ENCODE measurements at places on chromosomes 2 and 18.

GRCh38 chr2:7665880-7666279 lies 748.7 kb downstream of the RNF144A start:
- no peak for DNase-seq

DNA sequence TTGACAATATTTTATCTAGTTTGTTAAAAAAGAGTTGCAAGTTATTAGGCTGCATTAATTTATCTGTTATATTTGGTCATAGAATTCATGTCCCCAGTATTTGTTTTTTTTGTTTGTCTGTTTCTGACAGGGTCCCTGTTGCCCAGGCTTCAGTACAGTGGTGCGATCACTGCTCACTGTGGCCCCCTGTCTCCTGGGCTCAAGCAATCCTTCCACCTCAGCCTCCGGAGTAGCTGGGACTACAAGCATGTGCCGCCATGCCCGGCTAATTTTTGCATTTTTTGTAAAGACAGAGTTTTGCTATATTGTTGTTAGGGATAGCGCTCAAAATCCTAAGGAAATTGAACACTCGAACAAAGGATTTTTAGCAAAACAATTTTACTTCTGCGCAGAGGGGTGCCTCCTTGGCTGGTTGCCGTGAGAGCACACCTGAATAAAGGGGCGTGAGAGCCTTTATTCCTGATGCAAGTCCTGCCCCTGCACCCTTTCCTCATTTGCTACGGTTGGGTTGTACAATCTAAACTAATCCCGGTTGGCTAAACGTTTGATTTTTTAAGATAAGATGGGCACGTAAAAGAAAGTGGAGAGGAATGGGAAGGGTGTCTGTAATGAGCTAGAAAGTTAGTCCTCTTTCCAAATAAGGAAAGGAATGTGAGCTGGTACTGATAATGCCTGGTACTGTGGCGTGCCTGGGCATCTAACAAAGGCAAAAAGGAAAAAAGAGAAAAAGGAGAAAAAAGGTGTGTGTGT lies 65.5 kb downstream of the COMMD1 start:
- DNase-seq = no peak

DNA sequence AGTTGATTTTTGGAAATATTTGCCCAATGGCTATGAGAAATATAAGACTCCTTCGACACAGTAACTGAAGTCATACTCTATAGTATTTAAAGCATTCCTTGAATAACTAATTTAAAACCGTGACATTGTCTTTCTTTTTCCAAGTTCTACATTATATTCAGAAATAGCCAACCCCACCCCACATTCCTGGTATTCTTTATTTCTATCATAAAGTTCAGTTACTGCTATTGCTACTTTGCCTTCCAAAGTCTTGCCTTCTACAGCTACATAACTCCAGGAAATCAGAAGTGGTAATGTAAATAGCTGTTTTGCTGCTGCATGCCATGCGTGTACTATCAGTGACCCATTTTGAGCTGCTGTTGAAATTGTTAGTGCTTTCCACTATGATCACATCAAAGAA lies 45.1 kb upstream of the SETBP1 start:
- no peak for DNase-seq

GRCh38 chr2:104344306-104344705 lies 509.6 kb upstream of the POU3F3 start:
- no peak for DNase-seq

DNA sequence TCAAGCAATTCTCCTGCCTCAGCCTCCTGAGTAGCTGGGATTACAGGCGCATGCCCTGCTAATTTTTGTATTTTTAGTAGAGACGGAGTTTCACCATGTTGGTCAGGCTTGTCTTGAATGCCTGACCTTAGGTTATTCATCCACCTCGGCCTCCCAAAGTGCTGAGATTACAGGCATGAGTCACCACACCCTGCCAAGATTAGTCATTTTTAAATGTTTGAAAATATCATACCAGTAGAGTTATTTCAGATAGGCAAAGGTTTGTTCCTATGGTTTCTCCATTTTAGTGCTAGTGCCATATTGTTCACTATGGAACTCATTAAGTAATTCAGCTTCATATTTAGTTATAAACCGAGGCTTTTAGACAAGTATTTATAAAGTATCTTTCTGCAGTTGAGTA lies 52.3 kb downstream of the HIBCH start:
- peak; percentile 7 for DNase-seq

DNA sequence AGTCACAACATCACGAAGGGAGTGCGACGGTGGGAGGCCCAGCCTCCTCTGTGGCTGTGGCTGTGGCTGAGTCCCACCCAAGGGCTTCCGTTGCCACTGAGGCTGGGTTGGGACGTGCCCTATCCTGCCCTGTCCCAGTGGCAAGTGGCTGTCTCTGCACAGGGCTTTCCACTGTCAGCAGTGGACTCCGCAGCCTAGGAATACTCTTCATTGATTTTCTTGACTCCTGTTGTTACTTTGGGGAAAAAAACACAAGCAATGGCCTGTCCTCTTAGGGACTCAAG lies 122.7 kb downstream of the RAB3GAP1 start:
- DNase-seq = no peak

DNA sequence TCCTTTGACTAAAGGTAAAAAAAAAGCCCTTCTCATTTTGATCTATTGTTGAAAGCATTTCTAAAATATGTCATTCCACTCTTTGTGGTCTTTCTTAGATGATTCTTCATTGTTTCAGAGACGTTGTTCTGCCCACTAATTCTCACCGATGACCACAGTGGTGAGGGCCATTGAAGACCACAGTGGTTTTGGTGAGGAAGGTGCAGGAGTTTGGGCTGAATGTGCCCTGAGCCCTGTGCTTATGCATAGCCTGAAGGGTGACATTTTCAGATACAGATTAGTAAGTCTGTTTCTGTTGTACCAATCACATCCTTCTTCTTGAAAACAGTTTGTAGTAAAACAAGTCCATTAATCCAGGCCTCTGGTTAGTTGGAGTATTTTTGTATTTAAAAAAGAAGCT lies 251.3 kb upstream of the ATP5MC3 start:
- no peak for DNase-seq

DNA sequence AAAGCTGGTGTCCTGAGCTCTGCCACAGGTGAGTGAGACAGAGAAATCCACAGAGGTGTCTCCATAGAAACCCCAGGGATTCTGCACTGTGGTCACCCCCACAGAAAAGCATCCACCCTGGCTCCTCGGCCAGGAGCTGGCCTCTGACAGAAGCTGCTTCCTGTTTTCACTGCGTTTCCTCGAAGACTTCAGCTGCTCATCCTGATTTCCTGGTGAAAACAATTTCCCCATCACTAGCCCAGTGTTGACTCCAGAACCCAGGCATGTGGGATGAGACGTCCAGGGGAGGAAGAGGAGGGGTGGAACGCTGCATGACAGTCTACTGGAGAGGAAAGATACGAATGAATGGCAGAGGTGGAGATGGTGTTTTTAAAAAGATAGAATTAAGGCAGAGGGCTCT lies 60.3 kb upstream of the GPR45 start:
- DNase-seq = no peak

DNA sequence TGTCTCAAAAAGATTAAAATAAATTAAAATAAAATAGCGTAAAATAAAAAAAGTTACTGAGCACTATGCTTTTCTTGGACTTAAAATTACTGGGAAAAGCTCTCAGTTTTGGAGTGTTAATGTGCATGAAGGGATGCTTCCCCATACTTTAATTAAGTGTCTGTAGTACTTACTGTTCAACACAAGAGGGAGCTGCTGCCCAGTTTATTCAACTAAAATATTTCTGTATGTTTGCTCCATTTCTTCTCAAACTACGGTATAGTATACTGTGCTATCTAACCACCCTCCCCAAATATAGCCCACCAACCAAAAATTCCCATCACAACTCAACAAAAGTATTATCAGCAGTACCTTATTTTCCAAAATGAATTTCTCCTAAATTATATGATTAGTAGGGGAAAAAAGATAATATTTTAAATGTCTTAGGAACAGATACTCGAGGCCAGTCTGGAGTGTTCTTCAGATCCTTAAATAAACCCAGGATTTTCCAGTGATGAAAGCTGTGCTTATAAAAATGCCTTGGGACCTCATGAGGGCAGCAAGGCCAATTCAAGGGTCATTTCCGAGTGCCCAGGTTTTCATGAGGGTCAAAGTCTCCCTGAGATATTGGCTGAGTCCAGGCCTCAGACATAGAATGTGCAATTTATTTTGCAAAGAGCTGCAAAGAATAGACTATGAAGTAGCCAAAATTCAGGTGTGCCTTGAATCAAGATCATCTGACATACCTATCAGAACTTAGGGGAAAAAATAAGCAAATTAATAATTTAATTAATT lies 64.1 kb downstream of the CHRNA1 start:
- DNase-seq = no peak

DNA sequence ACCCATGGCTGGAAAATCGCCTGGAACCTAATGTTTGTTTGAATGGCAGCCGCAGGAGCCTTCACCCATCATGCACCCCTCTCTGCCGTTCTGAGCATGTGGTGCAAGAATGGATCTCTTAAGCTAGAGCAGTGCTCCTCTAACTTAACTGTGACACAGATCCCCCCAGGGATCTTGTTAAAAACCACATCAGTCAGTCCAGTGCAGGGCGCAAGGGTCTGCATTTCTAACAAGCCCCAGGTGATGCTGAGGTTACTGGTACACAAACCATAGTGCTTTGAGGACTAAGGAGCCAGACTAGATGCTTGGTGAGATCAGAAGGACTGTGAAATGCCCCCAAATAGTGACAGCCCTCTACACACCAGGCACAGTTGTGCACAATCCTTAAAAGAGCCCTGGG lies 87.1 kb upstream of the KCTD1 start:
- DNase-seq = no peak

GRCh38 chr2:12663306-12664037 lies 53.3 kb upstream of the TRIB2 start:
- no peak for DNase-seq

DNA sequence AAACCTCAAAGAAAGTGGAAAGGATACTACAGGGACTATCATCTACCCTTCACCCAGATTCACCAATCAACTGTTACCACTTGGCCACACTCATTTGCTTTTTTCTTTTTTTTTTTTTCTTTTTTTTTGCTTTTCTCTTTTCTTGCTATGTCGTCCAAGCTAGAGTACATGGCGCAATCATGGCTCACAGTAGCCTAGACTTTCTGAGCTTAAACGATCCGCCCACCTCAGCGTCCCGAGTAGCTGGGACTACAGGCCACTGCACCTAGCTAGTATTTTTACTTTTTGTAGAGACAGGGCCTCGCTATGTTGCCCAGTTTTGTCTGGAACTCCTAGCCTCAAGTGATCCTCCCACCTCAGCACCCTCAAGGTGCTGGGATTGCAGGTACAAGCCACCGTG lies 24.0 kb downstream of the BIN1 start:
- DNase-seq = no peak

DNA sequence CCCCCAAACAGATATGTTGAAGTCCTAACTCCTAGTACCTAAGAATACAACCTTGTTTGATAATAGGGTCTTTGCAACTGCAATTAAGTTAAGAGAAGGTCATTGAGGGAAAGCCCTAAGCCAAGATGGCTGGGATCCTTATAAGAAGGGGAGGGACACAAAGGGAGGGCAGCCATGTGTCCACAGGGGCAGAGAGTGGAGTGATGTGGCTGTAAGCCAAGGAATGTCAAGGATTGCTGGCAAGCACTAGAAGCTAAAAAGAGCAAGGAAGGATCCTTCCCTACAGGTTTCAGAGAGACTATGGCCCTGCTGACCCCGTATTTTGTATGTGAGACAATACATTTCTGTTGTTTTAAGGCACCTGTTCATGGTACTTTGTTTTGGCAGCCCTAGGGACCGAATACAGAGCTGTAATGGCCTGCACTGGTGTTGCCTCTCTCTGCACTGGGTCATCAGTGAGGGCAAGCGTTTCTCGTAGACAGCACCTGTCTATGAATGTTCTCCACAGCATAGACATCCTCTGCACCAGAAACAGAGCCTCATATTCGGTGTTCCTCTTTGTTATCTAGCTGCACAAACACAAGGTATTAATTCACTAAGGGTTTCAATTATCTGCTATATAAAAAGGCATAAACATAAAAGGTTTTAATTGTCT lies 75.4 kb upstream of the AQP4 start:
- no peak for DNase-seq

GRCh38 chr2:86211033-86211795 lies 12.0 kb downstream of the MRPL35 start:
- no peak for DNase-seq

GRCh38 chr2:235825946-235826345 lies 332.1 kb downstream of the AGAP1 start:
- DNase-seq = no peak

DNA sequence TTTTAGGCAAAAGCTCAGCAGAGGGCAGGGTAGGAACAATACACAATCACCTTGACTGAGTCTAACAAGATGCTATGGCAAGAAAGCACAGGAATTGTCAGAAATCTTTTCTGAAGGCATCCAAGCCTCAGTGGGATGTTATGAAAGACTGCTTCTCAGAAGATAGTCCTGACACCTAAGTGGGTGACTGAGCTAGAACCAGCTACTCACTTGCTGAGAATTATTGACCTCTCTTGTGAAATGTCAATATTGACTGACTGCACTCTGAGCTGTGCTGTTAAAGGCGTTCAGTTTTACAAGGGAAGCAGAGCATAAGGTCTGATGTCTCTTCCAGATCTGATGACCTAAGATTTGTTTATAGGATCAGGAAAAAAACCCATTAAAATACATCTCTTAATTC lies 46.1 kb downstream of the TACR1 start:
- no peak for DNase-seq

DNA sequence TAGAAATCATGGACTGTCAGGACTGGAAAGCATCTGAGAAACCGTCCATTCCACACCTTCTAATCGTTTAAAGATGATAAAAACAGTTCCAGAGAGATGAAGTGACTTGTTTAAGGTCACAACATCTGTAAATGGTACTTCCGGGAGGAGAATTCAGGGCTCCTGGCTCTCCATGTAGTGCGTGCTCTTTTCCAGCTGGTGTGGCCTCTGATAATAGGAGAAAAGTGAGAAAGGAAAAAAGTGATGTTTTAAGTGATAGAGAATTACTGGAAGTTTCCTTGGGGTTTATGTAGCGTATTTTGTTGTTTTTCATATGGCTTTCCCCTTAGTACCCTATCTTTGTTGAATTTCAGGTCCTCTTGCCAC lies 663 bp downstream of the C2orf49 start:
- no peak for DNase-seq

DNA sequence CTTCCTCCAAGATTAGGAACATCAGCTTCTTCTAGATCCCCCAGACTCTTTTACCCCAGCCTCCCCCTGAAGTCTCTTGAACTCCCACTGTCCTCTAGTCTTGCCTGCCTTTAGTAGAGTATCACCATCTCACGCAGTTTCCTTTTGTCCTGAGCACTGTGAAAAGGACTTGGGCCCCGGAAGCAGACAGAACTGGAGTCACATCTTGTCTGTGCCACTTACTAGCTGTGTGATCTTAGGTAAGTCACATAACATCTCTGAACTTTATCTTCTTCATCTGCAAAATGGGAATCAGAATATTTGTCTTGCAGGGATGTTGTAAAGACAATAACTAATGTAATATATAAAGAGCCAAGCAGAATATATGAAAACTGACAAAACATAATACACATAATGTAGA lies 8.4 kb upstream of the TRABD2A start:
- no peak for DNase-seq

GRCh38 chr2:180790891-180791290 lies 189.5 kb upstream of the UBE2E3 start:
- DNase-seq = peak; percentile 29

GRCh38 chr2:27638709-27639108 lies 9.9 kb downstream of the GPN1 start:
- peak; percentile 94 for DNase-seq
